ENCODE measurements at places on chromosomes 3 and 15.

DNA sequence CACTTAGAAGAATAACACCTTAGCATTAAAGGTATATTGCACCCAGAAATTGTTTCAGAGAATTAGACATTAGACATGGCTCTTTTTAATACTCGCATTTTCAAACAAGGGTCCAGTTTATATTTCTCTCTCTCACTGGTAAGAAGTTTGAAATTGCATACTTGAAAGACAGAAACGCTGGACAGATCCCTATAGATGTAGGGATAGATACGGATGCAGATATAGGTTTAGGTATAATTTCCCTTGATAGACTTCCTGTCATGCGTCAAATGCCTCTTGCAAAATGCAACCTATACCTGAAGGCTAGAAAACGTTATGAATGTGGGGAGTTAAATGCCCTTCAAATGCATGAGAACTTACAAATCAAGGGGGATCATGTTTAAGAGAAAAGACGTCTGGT lies 99.4 kb upstream of the BCL6 start:
- DNase-seq, result no peak

- no peak for DNase-seq
These were observed 2.1 kb upstream of the NMB start for GRCh38 chr15:84659904-84660781.

DNA sequence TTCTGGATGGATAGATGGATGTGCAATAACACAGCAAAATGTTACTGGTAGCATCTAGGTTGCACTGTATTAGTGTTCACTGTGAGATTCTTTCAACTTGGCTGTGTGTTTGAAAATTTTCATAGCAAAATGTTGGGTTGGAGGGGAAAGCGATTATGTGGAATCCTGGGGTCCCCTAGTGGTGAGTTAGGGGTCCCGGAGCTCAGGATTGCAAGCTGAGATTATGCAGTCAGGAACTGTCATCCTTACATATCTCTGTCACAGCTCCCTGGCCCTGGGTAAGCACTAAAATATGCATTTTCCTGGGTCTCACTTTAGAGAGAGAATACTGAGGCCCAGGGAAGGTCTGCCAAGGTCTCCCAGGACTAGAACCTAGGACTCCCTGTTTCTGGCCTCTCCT lies 77.2 kb downstream of the CEMIP start:
- DNase-seq, result no peak

DNA sequence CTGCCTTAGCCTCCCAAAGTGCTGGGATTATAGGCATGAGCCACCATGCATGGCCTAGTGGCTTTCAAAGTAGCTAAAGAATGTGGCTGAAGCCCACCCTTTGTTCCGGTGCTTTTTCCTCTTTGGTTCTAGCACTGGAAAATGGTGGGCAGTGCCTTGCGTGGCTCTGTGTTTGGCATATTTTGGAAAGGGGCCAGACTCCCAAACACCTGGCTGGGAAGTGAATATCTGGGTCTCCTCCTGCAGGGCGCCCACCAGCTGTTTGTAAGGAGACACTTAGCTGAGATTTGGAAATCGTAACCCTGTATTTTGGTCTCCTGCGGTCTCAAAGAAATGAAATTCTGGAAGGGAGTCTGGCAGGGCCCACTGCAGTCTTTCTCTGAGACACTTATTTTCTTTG lies 336.4 kb downstream of the IL20RB start:
- DNase-seq, result no peak

DNA sequence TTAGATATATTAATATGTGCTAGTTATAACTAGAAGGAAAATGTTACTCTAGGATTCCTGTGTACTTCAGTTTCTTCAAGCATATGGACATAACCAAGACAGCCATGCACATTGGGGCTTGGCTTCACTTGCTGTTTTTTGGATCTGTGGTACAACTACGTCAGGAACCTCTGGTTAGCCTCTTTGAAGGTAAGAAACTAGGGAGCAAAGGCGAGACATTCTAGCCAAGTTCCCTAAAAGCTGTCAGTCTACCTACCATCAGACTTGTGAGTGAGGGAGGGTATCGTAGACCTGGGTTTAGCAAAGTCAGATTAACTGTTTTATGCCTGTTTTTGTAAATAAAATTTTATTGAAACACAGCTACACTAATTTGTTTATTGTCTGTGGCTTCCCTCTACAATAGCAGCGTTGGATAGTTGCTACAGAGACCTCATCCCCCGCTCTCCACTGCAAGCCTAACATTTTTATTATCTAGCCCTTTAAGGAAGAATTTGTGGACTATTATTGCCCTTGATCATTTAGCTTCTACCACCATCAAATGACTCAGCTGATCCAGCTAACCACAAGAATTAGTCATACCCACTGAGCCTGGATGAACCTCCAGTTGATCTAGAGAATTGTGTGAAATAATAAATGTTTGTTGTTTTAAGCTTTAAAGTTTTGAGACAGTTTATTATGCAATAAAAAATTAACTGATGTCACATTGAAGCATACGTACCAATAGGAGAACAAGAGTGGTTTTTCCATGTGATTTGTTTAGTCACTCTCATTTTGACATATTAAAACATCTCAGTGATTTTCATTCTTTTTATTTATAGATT lies 58.1 kb downstream of the RSRC1 start:
- no peak for DNase-seq
